Lung microvascular endothelial cell (primary cell): ENCODE measurements at places on chromosomes 4 and X. TPM values are rescaled to one million over a fixed set of nuclear protein-coding genes. Genes with fewer than 3 reads are reported as not detected.

PPM1K gene
- 2.0 and 2.6 TPM in 2 replicates for total RNA-seq

BEND2 gene
- not detected in 2 replicates for total RNA-seq

USP51 gene
- total RNA-seq, result 0.87 and 1.4 TPM in 2 replicates

ESX1 gene
- 2.6 TPM in 1 of 2 replicates, not detected in the other for total RNA-seq

SSX3 gene
- total RNA-seq, result not detected in 2 replicates

TLR3 gene
- total RNA-seq, result 0.40 and 0.44 TPM in 2 replicates

NEIL3 gene
- total RNA-seq, result 1.2 and 2.4 TPM in 2 replicates

CBR4 gene
- total RNA-seq, result 10.0 and 11.3 TPM in 2 replicates

PTPN13 gene
- 0.20 and 0.22 TPM in 2 replicates for total RNA-seq

HUWE1 gene
- total RNA-seq, result 57.1 and 58.1 TPM in 2 replicates

CFAP99 gene
- not detected in 2 replicates for total RNA-seq

YIPF6 gene
- total RNA-seq, result 11.3 and 20.0 TPM in 2 replicates

UGT2B7 gene
- not detected in 2 replicates for total RNA-seq

BEX3 gene
- 200 and 209 TPM in 2 replicates for total RNA-seq

GABRG1 gene
- not detected in 2 replicates for total RNA-seq

AVPR2 gene
- 0.22 and 0.99 TPM in 2 replicates for total RNA-seq

P2RY10 gene
- total RNA-seq, result not detected in 2 replicates
